ENCODE measurements at places on chromosomes 11 and 22. TPM values are rescaled to one million over a fixed set of nuclear protein-coding genes. Genes with fewer than 3 reads are reported as not detected.

Gene MPPED1
- 0.96 TPM for total RNA-seq

Gene ENTHD1
- total RNA-seq: not detected

Gene EFCAB6
- 7.0 TPM for total RNA-seq

Gene OR52N4
- not detected for total RNA-seq

Gene FAM180B
- 0.29 TPM for total RNA-seq

Gene MED19
- total RNA-seq: 24.2 TPM

Gene OR2AG1
- not detected for total RNA-seq

DNA sequence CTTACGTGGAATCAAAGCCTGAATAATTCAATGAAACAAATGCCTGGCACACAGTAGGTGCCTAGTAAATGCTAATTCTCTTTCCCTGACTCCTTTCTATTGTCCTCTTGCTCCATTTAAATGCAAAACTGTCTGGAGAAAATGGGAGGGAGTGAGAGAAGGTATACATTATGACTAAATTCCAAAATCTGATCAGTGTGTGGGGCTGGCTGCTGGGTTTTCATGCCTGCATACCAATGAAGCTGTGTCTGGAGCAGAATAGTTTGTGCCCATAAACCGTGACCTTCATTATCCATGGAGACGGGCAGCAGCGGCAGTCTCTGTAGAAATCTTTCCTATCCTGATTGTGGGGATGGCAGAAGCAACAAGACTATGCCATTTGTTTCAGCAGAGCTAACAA lies 223.4 kb upstream of the ZBED5 start:
- DNase-seq: no peak

DNA sequence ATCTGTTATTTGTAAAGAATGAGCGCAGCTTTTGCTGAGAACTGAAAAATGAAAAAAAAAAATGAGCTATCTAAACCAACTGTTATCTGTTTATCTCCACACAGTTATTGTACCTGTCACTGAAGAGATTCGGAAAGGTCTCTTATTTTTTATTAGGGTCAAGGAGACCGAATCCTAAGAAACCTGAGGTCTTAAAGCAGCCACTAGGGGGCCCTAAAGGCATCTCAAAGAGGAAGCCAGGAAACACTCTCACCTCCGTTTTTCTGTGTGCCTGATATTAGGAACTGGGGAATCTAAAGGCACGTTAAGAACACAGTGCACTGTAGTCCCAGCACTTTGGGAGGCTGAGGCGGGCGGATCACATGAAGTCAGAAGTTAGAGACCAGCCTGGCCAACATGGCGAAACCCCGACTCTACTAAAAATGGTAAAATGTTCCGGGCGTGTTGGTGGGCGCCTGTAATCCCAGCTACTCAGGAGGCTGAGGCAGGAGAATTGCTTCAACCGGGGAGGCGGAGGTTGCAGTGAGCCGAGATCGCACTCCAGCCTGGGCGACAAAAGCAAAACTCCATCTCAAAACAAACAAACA lies 3.5 kb upstream of the LARGE1 start:
- peak; percentile 46 for DNase-seq

GRCh38 chr11:126135235-126136176 lies 72.8 kb upstream of the CDON start:
- no peak for DNase-seq

DNA sequence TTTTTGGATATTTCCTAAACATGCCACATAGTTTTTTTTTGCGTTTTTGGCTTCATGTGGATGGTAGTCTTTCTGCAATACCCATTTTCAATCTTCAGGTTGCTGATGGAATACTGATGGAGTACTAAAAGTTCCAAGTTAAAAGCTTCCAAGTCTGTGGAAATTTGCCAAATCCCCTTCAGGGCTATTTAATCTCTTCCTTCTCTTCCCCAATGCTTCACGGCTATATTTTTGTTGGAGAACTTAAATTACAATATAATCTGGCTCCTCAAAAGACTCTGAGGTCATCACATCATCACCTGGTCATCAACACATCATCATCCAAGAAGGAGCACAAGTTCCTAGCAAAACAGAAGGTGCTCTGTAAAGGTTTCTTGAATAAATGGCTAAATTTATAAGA lies 881.0 kb upstream of the TENM4 start:
- no peak for DNase-seq

DNA sequence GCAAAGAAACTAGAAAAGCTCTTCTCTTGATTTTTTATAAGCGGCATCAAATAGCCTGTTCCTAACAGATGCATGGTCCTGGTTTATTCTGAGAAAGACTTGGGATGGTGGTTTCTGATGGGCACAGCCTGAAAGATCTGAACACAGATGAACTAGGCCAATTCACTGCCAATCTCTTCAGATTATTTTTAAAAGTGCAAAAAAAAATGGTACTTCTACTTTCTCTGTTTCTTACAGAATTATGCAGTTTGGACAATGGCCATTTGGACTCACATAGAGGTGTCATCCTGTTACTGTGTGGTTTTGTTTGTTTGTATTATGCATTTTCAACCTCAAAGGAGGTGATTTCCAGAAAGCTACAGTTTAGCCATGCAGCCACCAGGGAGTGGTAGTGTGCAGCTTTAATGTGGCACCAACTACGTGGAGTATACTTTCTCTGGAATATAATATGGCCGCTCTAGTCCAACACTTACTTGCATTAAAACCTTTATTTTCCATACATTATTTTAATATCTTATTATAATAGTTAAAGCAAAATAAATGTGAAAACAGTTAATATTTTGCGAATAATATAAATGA lies 469.8 kb upstream of the KIRREL3 start:
- DNase-seq: no peak
